ENCODE measurements at places on chromosomes 5 and 9.
A peak's percentile ranks its signal among the peaks of the same experiment; 100 is the strongest.

DNA sequence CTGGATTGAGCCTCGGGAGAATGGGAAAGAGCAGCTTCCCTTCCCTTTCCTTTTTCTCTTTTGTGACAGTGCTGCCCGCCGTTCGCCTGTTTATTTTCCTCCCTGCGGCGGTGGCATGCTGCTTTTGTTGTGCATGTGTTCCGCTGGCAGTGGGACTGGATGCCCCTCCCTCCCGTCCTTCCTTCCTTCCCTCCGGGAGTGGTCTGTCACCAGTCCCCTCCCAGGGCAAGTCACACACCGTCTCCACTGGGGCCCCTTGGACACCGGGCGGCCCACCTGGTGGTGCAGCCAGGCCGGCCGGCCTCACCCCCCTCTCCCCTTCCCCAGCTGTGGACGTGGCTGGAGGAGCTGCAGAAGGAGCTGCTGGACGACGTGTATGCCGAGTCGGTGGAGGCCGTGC lies 214.7 kb downstream of the TRIO start:
- DNase-seq, result no peak

DNA sequence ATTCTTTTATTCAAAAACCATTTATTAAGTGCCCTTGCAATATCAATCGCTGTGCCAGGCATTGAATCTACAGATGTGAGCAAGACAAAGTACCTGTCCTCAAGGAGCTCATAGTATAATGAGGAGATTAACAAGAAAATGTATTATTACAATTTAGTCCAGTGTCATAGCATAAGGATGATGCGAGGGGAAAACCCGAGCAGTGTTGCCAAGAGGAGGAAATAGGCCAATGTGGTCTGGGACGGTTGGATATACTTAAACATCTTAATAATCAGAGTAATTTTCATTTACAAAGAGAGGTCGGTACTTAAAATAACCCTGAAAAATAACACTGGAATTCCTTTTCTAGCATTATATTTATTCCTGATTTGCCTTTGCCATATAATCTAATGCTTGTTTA lies 18.5 kb downstream of the CD274 start:
- DNase-seq, result no peak

DNA sequence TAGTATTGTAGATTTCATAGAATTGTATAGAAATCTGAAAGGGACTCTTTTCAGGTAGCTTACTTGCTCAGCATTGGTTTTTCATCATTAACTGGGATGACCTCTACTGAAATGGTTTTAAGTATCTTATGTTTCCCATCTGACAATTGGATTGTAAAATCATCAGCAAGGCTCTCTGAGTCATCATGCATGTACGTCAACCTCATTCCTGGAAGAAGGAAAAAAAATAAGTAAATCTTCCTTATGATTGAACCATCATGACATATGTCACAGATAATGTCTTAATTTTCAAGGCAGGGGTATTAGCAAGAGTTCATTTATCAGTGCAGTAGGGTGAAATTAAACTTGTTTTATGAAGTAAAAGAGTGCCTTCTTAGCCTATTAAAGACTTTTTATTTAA lies 74.9 kb upstream of the CER1 start:
- DNase-seq, result no peak

DNA sequence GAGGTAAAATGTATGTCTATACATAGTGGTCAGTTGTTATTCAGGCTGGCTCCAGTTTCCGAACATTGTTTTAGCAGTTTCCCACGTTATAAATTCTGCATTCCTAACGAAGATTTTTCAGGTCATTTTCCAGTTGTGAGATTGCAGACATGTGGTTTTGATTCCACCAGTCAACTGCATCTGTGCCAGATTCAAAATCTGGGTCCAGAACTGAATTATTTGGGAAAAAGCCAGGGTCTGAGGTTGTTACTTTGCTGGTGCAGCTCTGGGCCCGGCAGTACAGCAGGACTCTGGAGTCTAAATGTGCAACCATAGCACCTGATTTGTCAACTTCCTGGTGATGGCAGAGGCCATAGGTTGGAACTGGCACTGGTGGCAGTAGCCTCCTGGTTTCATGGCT lies 105.7 kb upstream of the MEGF10 start:
- no peak for DNase-seq

- peak; percentile 52 for DNase-seq
Observed at GRCh38 chr9:74777136-74777879, 110.4 kb downstream of the TRPM6 start.

DNA sequence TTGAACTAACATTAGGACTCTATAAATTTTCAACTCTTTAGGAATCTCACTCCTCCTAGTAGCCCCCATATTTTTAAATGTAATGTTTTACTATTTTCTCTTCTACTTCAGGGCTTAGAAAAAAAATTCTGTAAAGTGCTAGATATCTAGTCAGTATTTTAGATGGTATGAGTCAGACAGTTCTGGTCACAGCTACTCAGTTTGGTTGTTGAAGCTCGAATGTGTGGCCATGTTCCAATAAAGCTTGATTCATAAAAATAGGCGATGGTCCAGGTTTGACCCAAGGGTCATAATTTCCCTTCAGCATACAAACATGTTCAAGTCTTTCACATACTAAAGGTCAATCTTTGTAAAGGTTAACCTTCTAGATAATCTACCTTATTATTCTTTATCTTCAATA lies 566.0 kb upstream of the CDH18 start:
- no peak for DNase-seq

GRCh38 chr5:165272436-165272835 lies 1767.0 kb downstream of the MAT2B start:
- no peak for DNase-seq

- DNase-seq, result no peak
Observed at GRCh38 chr9:37184905-37185867, 64.8 kb downstream of the ZCCHC7 start.

- no peak for DNase-seq
Observed at GRCh38 chr9:2729003-2729402, 11.7 kb downstream of the KCNV2 start.

GRCh38 chr9:133727277-133727875 lies 10.8 kb downstream of the SARDH start:
- no peak for DNase-seq

GRCh38 chr5:67297376-67297775 lies 100.8 kb upstream of the CD180 start:
- no peak for DNase-seq

- no peak for DNase-seq
Observed at GRCh38 chr9:72371151-72371550, 6.1 kb upstream of the ZFAND5 start.

DNA sequence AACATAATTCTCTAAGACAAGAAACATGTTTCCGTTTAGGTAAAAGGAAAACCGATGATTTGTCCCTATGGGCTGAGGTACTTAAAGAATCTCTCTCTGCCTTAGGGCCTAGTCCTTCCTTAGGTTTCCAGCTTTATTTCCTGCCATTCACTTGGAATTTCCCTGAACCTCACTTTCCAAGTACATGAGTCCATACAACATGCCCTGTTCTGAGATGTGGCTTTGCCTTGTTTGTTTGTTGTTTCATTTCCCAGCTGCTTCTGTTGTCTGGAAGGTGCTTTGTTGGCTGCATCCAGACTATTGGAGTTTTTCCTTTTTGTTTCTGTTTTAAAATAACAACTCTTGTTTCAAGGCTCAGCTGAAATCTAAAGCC lies 95.2 kb downstream of the ALDH1A1 start:
- peak; percentile 34 for DNase-seq

- no peak for DNase-seq
Observed at GRCh38 chr5:133977858-133978257, 9.4 kb upstream of the C5orf15 start.

DNA sequence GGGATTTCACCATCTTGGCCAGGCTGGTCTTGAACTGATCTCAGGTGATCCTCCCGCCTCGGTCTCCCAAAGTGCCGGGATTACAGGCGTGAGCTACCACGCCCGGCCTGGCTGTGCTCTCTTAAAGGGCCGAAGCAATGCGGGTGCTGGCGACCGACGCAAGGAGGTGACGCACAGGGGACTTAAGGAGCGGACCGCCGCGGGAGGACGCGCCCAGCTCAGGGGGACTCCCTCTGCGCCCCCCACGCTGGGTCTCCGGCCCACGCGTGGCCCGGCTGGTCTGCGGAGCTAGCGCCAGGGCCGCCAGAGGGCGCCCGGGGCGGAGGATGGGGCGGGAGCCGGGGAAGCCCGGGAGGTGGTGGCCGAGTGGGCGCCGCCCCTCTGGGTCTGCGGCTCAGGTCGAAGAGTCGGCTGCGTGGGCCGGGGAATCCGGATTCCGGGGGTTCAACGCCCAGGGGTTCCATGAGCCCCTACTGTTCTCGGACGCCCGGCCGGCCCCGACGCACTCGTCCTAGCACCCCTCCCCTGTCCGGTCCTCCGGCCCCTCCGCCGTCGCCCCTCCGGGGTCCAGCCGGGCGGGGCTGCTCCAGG lies 502 bp upstream of the CERCAM start:
- peak; percentile 63 for DNase-seq

DNA sequence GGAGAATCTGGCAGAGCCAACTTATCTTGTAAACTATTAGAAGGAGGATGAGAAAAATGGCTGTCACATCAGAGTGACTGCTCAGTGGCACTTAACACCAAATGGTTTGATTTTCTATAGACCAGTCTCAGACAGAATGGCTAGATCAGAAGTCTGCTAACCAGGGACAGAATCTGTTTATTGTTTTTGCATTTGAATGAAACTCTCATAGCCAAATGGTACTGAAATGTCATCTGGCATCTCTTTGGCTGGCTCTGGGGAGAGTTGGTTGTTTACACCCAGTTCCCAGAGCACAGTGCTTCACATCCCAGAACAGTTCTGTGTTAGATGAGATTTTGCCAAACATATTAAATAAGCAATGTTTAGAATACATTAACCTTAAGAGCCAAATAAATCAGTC lies 106.6 kb upstream of the HMHB1 start:
- no peak for DNase-seq

- DNase-seq, result no peak
Observed at GRCh38 chr5:147690595-147690994, 91.9 kb downstream of the JAKMIP2 start.

DNA sequence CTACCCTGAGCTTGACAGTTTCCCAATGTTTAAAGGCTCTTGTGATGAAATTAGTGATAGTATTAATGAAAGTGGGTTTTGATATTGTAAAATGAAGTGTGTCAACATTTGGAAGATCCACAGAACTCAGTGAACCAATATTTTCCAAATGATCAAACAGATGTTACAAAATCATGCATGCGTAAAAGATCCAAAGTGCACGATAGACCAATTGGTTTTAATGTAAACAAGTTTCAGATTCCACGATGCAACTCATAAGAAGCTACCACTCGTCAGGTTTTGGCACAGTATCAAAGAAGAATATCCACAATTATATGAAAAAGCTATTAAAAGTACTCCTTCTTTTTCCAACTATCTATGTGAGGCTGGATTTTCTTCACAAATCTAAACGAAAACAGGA lies 82.3 kb downstream of the SLC38A9 start:
- DNase-seq, result no peak

- DNase-seq, result peak; percentile 64
Observed at GRCh38 chr5:158054223-158055110, 195.5 kb upstream of the CLINT1 start.

- DNase-seq, result no peak
Observed at GRCh38 chr5:54804521-54804920, 180.9 kb downstream of the ESM1 start.

DNA sequence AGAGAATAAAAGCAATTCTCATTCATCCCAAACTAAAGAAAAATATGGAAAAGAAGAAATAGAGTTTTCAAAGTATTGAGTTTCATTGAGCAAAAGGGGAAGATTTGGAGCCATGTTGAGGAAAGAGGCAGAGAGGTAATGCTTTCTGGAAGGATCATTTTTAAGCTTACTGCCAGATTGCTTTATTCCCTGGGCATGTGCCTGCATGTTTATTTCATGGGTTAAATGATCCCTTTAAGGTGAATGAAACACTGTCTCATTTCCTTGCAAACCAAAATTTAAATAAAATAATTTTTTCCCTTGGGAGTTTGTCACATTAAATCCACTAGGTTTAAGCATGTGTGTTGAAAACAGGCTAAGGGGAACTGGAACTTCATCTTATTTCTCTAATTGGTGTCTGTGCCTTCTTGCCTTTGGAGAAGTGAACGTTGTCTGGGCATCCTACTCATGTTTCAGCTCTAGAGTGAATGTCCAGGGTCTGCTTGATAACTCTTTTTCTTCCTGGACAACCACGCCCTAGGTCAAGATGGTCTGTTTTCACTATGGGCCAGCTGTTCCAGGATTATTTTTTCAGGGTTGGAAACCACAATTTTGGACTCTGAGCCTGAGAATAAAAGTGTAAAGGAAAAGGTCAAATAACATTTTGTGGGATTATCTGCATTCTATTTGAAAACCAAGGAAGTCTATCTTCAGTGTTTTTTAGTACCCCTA lies 114.1 kb upstream of the ELL2 start:
- no peak for DNase-seq

DNA sequence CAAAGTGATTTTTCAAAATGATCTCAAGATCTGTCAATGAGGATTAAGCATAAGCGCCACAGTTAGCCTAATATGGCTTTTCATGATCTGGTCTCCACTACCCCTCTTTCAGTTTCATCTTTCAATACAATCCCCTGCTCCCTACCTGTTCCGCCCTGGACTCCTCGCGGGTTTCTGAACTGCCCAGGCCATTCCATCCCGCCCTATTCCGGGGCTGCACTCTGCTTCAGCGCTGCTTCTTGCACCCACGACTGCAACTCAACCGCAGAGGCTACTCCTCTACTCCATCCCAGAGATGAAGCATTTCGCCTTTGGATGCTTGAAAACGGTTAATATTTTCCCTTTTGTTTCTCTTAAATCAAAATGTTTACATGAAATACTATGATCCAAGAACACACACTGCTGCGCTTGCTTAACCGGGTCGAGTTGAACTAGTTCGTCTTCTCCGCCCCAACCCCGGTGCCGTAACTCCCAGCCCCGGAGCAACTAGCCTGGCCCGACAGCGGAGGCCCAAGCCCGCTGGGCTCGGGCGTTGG lies 716 bp upstream of the OTULIN start:
- no peak for DNase-seq

GRCh38 chr9:134633362-134634142 lies 8.1 kb upstream of the COL5A1 start:
- DNase-seq, result no peak

GRCh38 chr5:83095957-83096539 lies 18.7 kb downstream of the XRCC4 start:
- DNase-seq, result peak; percentile 51

- DNase-seq, result no peak
Observed at GRCh38 chr9:13721481-13722235, 442.2 kb upstream of the MPDZ start.

DNA sequence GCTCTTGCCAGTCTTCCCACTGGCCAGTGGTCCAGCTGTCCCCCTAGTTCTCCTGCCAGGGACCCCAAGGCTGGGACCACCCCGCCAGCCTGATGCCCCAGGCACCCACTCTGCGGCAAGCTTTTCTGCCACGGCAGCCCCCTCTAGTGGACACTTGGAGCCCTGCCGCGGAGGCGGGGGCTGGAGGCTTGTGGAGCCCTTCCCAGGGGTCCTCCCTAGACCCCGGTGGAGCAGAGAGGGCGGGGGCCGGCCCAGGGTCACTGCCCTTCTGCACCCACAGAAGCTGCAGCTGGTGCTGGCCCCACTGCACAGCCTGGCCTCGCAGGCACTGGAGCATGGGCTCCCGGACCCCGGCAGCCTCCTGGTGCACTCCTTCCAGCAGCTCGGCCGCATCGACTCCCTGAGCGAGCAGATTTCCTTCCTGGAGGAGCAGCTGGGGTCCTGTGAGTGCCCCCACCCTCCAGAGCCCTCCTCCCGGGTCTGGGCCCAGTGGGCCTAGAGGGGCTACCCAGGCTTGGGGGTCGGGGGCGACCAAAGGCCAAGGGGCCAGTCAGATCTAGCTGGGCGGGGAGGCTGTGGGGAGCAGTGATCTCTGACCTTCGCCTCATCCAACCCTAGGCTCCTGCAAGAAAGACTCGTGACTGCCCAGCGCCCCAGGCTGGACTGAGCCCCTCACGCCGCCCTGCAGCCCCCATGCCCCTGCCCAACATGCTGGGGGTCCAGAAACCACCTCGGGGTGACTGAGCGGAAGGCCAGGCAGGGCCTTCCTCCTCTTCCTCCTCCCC lies 9.1 kb downstream of the EGFL7 start:
- DNase-seq, result peak; percentile 62
